ENCODE measurements at places on chromosomes 12 and 14.
A peak's percentile ranks its signal among the peaks of the same experiment; 100 is the strongest.

GRCh38 chr12:58224536-58225105, 283.3 kb downstream of the ATP23 start:
- DNase-seq = no peak

DNA sequence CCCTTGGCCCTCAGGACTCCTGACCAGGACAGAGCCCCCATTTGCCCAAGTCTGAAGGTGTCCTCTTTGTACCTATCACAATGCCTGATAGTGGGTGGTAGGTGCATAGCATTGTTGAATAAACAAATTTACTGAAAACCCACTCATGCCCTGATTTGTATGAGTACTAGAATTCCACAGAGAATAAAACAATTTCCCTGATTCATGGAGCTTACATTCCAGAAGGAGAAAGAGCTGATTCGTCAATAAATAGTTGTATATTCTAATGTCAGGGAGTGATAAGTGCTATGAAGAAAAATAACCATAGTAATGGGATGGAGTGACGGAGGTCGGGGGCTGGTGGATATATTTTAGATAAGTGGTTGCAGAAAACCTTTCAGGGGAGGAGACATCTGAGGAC, 117.0 kb downstream of the SRGAP1 start:
- DNase-seq = no peak

GRCh38 chr12:46374310-46374709, 1.7 kb upstream of the SLC38A2 start:
- DNase-seq = no peak

DNA sequence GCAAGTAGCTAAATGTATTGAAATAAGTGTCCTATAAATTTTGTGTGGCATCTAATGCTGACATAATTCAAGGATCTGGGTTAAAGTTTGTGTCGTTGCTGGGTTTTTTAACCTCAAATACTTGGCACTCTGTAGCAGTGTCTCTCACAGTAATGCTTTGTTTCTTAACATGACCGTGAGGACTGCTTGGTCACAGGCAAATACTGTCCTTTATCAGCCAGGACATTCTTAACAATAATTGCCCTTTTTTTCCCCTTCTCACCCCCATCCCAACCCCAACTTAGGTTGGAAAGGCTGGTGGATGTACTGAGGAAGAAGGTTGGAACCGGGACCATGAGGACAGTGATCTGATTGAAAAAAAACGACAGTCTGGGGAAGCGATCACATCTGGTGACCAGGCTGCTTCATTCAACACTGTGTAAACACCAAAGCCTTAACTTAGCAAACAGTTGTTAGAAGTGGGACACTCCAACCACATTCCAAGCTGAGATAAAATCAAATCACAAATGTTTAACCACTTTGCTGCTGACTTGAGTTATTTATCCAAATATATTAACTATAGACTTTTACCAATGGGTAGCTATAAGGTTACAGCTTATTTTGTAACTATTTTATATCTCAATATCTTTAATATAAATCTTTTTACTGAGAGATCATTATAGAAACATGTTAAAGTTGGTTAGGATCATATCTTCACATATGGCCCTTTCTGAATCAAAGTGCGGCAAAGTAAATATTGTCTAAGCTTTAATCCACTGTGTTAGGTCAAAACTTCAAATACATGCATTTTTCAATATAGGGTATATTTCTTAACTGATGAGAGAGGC, 48.2 kb downstream of the FOXA1 start:
- peak; percentile 51 for DNase-seq

GRCh38 chr14:57568554-57568953, 74.9 kb upstream of the CCDC198 start:
- no peak for DNase-seq

- DNase-seq = peak; percentile 8
Measured at GRCh38 chr12:78898416-78898815, 33.8 kb downstream of the SYT1 start.

- no peak for DNase-seq
Measured at GRCh38 chr12:116881877-116882507, 751 bp upstream of the HRK start.

GRCh38 chr14:103031956-103032355, 25.4 kb downstream of the CDC42BPB start:
- DNase-seq = peak; percentile 19

- DNase-seq = no peak
Measured at GRCh38 chr12:12636641-12637040, 25.0 kb downstream of the CREBL2 start.

DNA sequence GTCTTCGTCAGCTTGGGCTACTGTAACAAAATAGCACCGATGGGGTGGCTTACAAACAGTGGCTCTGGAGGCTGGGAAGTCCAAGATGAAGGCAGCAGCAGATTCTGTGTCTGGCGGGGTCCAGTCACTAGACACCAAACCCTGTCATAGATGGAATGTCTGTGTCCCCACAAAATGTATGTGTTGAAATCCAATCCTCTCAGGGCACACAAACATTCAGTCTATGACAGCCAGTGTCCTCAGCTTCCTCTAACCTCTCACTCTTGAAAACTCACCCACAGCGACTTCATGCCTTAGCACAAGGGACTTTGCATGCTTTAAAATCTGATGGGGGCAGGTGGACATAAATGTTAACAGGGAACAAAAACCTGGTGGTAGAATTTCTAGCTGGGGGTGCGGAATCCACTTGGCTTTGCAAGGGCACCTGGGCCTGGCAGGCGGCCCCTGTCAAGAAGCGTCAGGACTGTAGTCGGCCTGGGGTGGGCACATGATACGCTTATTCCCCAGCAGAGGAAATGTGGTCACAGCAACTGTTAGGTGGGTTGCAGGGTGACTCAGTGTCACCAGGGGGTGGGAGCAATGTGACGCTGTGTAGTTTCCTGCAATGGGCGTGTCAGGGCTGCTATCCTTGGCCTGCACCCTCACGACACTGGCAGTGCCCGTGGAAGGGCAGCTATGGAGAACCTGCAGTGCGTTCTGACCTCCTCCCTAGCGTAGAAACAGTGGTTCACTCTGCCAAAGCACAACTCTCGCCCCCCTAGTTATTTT, 17.7 kb downstream of the RIN3 start:
- no peak for DNase-seq

DNA sequence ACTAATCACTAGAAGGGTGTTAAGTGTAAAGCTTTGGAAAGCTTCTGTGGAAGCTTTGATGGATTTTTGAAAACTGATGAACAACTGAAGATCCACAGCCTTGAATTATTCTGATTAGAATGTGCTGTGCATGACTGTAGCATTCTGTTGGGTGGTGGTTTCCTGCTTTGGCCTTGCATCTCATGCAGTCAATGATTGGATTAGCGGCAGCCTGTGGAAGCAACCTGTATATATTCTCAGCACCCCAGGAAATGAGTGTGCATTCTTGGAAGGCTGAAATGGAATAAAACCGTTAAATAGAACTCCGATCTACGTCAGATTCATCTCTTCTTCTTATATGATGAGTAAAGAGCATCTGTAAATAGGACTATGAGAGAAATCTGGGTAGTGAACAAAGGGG, 120.2 kb downstream of the SLC16A7 start:
- no peak for DNase-seq

GRCh38 chr12:23921099-23921856, 28.2 kb downstream of the SOX5 start:
- DNase-seq = no peak

DNA sequence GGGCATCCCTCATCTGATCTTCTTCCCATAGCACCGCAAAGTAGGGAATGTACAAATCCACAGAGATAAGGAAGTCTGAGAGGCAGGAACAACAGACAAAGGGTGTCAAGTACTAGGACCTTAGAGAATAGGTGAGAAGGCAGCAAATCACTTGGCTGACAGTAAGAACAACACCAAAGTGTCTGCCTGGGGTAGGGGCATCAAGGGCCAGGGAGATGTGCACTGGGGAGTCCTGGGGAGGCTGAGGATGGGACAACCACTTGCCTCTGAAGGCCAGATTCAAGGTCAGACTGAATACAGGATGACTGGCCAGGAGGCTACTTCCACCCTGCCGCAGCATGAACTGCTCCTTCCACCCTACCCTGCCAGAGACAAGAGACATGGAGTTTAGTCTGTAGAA, 1040.8 kb downstream of the BCL11B start:
- DNase-seq = no peak

- no peak for DNase-seq
Measured at GRCh38 chr12:125272383-125272933, 207.2 kb downstream of the AACS start.

- DNase-seq = no peak
Measured at GRCh38 chr12:94271351-94271750, 123.0 kb downstream of the PLXNC1 start.

GRCh38 chr12:10067942-10068341, 30.8 kb downstream of the CLEC1A start:
- DNase-seq = no peak

- peak; percentile 82 for DNase-seq
Measured at GRCh38 chr12:88142610-88142991, 494 bp downstream of the TMTC3 start.

- DNase-seq = no peak
Measured at GRCh38 chr12:2507814-2508213, 287.0 kb upstream of the FKBP4 start.

- DNase-seq = peak; percentile 74
Measured at GRCh38 chr14:49892301-49892635, 614 bp upstream of the ARF6 start.

- no peak for DNase-seq
Measured at GRCh38 chr14:58942516-58942915, 246.0 kb upstream of the DAAM1 start.

- no peak for DNase-seq
Measured at GRCh38 chr12:112001576-112001975, 11.4 kb downstream of the TMEM116 start.

- DNase-seq = no peak
Measured at GRCh38 chr12:46404225-46404631, 31.7 kb upstream of the SLC38A2 start.

DNA sequence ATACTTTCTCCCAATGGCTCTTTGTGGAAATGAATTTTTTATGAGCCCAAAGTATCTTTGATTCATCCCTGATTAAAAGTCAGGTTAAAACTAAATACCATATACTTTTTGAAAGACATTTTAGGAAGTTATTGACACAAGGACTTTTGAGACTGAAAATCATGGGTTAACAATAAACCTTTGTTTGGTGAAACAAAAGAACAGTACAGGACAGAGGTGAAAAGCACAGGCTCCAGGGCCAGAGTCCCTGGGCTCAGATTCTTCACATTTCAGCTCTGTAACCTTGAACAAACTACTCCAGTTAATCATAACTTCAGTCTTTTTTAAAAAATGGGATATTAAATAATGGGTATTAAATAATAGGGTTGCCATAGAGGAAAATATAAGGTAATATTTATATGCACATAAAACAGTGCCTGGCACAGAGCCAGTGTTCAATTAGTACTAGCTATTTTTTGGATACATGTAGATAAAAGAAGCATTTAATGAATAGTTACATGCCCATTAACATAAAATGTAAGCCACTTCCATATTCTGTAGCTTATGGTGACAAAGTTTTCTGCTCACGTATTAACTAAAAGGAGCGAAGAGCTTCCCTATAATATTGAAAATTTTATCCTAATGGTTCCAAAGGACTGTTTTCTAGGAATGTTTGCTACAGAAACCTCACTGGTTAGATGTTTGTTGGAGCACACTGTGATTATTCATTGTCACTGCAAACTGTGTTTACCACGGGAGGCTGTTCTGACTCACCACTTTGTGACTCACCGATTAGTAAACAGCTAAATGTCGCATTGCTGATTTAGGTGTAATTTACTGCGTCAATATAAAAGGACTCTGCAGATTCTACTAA, 255.4 kb downstream of the DAD1 start:
- DNase-seq = peak; percentile 78

DNA sequence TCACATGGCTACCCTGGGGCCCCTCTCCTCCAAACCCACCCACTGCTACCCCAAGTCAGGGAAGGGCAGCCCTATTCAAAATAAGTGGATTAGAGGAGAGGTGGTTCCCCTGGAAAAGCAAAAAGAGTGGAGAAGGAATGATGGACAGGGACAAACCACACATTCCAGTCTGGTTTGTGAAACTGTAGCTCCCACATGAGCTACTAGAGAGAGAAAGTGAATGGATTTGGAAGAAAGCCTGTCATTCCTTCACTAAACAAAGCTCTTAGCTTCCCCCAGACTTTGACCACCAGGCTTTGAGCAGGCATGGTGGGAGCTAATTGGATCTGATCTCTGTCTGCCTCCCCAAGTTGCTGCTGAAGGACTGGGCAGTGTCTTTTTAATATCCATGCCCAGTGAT, 28.0 kb downstream of the CCDC63 start:
- DNase-seq = no peak

DNA sequence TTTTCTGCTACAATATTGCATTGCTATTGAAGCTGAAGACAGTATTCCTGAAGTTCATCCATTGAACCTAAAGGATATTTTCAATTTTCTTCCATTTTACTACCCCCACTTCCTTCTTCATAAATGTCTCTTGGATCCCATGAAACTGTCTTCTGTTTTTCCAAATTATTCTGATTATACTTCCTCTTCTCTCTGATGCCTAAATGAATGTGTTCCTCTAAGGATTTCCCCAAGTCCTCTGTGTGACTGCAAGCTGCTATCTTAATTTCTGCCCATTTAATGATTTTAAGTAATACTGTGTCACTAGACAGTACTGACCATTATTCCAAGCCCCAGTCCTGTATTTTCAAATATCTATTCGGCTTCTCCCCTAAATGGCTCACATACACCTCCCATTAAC, 102.9 kb downstream of the TAOK3 start:
- no peak for DNase-seq
